ENCODE measurements at places on chromosomes 4 and X.

GRCh38 chr4:55358668-55359067, 12.6 kb downstream of the SRD5A3 start:
- DNase-seq: no peak

DNA sequence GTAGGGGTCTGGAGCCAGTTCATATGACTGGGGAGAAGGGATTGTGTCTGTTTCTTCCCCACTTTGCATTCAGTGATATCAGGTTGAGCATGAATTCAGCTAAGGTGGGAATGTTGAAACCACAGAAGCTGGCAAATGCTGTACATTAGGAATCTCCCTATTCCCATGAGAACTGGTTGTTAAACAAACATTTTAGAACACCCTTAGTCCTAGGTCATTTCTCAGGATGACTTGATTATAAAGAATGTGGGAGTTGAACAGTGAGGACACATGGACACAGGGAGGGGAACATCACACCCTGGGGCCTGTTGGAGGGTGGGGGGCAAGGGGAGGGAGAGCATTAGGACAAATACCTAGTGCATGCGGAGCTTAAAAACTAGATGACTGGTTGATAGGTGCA, 62.6 kb upstream of the LIMCH1 start:
- DNase-seq: no peak

DNA sequence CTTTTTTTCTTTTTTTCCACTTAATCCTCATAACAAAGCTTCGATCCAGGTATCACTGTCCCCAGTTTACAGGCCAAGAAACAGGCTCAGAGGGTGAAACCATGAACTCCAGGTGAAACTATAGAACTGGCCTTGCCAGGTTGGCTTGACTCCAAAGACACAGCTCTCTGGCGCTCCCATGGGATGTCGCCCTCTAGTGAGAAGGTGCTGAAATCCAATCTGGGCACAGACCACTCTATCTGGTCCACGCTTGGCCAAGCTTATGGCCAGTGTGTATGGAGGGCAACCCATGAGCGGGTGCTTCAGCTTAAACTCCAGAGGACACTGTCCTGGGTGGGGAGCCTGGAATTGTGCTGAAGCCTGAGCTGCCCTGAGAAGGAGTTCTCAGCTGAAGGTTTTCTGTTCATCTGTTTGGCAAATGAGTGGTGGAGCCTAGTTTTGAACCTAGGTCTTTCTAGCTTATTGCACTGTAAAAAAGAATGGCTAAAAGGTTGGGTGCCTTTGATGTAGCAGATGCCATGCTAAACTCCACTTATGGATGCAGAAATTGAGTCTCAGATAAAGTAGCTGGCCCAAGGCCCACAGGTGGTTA, 70.5 kb downstream of the SEL1L3 start:
- DNase-seq: no peak

DNA sequence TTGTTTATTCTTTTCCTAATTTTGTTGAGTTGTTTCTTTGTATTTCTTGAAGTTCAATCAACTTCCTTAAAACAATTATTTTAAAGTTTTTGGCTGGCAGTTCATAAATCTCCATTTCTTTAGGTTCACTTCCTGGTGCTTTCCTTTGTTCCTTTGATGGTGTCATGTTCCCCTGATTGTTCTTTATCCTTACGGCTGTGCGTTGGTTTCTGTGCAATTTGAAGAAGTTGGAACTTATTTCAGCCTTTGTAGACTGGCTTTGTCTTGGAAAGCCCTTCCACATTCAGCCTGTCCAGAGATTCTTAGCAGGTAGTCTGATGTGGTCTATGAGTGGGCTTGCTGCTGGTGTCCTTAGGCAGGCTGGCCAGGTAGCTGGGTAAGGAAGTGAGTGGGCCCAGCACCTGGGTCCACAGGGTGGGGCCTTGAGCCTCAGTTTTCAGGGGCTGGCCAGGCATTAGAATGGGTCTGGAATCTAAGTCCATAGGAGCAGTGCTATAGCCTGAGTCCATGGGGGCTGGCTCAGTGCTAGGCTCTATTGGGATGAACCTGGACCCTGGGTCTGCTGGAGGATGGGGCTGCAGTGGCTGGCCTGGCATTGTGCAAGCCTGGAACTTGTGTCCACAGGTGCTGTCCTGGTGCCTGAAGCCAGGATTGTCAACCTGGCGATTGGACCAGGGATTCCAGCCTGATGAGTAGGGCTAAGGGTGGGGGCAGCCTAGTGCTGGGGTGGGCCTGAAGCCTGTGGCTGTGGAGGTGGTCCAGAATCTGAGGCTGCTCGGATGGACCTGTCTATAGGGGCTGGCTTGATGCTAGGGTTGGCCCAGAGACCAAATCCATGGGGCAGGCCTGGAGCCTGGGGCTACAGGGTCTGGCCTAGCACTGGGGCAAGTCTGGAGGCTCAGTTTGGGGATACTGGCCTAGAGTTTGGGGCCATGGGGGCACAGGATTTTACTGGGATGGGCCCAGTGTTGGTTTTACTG, 152.4 kb downstream of the STAG2 start:
- DNase-seq: no peak

DNA sequence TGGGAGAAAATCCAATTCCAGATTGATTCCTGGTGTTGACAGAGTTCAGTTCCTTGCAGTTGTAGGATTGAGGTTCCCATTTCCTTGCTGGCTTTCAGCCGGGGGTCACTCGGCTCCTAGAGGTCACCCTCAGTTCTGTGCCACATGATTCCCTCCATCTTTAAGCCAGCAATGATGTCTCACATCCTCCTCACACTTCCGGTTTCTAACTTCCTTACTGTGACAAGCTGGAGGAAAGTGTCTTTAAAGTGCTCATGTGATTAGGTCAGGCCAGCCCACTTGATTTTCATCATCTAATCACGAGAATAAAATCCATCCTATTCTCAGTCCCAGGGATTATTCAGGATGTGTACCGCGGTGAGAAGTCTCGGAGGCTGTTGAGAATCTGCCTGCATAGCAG, 19.4 kb upstream of the SMIM31 start:
- DNase-seq: no peak

DNA sequence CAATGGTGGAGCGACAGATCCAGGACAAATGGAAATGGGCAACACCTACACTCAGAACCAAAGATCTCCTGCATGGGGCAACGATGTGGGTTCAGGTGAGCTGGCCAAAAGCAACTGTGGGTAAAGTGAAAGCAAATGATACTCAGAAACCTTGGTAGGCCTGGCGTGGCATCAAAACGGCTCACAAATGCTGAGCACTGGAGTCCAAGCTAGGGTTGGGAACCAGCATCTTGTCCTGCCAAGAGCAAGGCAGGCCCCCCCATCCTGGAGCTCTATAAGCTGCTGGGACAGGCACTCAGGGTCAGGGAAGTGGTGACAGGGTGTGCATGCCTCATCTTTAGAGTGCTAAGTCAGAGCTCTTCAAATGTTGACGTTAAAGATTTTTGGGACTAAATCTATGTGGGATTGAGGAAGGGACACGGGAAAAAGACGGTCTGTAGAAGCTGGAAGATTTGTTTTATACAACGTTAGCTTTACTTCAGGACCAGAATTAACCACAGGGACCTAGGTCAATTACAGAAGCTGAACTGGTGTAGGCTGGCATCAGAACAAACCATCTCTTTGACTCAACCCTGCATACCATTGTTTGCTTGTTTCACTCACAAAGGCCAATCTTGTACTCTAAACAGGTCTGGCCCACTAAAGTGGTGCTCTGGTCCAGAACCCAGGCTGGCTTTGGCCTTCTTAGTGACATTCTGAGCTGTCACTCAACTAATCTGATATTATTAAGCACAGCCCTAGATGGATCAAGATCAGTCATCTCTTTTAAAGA, 10.7 kb downstream of the ATP8A1 start:
- no peak for DNase-seq

DNA sequence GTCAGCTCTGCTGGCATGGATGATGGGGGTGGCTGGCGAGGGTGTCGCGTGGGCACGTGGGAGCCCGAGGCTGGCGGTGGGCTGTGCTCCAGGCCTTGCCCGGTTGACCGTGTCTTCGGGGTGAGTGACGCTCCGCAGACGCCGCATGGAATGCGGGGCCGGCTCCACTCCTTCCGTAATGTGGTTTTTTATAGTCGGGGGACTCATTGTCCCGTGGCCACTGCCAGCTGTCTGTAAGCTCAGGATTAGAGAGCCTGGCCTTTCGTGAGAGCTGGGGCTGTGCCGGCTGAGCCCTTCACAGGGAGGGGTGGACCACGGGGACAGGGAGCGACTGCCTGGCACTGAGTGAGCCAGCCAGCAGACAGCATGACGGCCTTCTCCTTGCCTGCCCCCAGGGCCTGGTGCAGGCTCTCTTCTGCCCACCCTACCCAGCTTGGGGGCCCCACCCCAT, 20.4 kb downstream of the DOK7 start:
- no peak for DNase-seq

DNA sequence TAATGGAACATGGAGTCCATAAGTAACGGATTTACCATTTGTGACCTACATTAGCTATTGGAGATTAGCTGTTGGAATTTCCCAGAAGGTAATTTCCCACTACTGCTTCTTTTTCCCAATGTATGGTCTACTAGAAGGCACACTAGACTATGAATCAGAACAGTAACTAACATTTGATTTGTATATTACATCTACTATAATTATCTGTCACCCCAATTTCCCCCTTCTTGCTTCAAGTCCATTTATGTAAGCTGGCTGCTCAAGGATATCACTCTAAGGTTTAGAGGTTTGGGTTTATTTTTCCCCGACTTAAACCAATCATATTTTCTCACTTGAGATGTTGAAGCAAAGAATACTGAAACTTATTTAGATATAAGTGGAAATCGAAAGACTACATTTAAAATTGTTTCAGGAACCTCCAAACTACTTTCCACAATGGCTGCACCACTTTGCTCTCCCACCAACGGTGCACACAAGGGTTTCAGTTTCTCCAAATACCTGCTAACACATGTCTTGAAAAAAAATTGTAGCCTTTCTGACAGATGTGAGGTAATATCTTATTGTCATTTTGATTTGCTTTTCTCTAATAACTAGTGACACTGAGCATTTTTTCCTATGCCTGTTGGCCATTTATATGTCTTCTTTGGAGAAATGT, 33.3 kb upstream of the H2AZ1 start:
- no peak for DNase-seq

GRCh38 chr4:80187677-80188076, 9.6 kb upstream of the PRDM8 start:
- DNase-seq: no peak

GRCh38 chr4:85039526-85039925, 73.0 kb upstream of the WDFY3 start:
- no peak for DNase-seq
